ENCODE measurements at places on chromosomes 13 and 19.

- no peak for DNase-seq
Measured at GRCh38 chr13:43331672-43332071, 308.3 kb downstream of the DNAJC15 start.

- DNase-seq, result no peak
Measured at GRCh38 chr13:73171271-73171682, 112.5 kb downstream of the KLF5 start.

GRCh38 chr19:28610731-28611130 lies 602.2 kb downstream of the UQCRFS1 start:
- DNase-seq, result no peak

- no peak for DNase-seq
Measured at GRCh38 chr13:112057736-112058518, 9.0 kb upstream of the SOX1 start.

DNA sequence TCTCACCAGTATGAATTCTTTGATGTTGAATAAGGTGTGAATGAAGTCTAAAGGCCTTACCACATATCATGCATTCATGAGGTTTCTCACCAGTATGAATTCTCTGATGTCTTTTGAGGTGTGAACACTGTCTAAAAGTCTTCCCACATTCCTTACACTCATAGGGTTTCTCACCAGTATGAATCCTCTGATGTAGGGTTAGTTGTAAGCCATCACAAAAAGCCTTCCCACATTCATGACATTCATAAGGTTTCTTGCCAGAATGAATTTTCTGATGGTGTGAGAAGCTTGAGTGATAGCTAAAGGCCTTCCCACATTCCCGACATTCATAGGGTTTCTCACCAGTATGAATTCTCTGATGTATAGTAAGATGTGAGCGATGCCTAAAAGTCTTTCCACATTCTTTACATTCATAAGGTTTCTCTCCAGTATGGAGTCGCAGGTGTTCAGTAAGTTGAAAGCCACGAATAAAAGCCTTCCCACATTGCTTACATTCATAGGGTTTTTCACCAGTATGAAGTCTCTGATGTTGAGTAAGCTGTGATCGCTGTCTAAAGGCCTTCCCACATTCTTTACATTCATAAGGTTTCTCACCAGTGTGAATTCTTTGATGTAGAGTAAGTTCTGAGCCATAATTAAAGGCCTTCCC lies 27.7 kb downstream of the ZNF461 start:
- no peak for DNase-seq

DNA sequence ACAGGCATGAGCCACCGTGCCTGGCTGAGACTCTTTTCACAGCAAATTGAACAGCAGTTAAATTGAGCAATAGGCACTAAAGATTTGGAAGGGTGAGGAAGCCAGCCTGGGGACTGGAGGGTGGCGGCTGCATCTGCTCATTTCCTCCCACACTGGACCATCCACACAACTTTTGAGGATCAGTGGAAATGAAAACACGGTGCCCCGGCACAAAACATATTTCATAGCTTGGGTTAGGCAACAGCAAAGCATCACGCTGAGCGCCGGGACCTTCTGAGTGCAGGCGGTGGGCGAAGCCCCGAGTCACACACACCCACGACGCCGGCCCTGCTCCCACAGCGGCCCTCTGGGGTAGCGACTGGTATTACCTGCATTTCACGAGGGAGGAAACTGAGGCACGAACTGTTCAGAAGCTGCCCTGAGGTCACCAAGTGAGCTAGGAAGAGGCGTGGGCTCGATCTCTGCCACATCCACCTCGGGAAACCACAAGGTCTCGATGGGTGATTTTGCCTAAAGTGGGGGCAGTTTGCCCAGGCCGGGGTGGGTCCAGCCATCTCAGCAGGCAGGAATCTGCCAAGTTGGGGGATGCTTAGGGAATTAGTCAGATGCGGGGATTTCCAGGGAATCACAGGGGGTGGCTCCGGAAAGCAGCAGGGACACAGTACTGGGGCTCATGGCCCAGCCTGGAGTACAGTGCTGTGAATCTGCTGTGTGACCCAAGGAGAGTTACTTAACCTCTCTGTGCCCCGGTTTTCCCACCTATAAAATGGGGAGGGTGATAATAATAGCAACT lies 3.5 kb upstream of the SBNO2 start:
- DNase-seq, result no peak
